Activated gamma-delta T cell (primary cell): ENCODE measurements at places on chromosomes 1 and 21.

GRCh38 chr21:40276001-40276400 lies 408.8 kb downstream of the PCP4 start:
- no peak for DNase-seq

- DNase-seq, result no peak
Measured at GRCh38 chr1:17762313-17762712, 7.2 kb downstream of the ACTL8 start.

DNA sequence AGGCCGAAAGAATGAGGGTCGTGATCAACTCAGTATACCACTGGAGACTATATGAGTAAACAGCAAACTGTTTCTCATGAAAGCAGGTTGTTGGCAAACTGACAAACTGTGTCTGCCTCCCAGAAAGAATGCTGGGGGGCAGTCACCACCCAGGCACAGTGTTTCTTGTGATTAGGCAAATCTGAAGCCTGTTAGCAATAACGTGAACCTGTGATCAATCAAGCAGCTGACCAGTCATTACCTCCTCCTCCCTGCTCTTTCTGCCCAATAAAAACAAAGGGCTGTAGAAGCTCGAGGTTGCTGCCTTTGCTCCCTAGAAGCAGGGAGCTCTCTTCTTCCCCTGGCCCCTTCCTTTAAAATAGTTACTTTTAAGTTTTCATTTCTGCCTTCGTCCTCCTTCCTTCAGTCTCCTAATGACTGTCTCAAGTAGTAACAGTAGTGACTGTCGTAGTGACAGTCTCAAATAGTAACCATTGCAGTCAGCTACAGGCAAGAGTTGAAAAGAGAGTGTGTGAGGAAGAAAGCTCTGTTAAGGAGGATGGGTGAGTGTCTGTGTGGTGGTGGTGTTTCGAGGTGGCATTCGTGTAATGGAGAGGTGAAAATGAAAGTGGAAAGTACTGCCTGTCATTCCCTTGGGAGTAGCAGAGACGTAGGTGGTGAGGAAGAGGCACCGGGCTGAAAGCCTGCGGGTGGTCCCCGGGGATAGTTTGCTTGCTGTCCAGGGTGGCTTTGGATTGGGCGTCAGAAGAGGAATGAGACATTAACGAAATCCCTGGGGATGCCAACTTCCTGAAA lies 14.5 kb downstream of the HHAT start:
- no peak for DNase-seq

DNA sequence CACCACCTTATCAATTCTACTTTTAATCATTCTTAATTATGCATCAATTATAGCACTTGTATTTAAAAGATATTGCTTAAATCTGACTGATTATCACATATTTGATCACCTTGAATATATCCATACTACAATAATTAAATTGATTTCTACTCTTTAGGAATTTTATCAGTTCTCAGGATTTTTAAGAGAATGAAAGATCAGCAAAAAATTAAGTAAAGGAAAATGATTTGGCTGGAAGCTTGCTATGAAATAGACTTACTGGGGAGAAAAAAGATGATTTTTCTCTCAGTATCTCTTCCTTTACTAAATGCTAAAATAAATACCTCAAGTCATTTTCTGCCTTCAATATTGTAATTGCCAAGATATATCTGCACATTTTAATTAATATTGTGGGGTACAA lies 848.6 kb downstream of the LTN1 start:
- DNase-seq, result no peak
